ENCODE measurements at places on chromosomes 5 and 9.

DNA sequence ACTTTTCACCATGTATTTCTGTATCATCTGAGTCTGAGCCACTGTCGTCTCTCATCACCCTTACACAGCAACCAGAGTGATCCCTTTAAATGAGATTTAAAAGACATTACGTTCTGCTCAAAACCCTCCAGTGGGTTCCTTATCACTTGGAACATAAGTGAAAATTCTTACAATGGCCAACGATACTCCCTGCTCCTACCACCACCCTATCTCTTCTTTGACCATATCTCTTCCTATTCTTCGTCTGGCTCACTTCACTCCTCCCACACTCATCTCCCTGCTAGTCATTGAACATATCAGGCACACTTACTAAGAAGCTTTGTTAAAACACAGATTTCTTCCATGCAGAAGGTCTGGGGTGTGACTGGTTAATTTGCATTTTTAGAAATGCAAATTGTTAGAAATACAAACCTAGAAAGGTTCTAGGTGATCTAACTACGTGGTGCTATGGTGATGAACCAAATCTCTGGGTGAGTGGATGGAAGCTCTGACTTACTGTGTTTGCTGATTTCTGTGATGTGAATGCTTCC, 166.6 kb upstream of the CD180 start:
- DNase-seq = no peak

DNA sequence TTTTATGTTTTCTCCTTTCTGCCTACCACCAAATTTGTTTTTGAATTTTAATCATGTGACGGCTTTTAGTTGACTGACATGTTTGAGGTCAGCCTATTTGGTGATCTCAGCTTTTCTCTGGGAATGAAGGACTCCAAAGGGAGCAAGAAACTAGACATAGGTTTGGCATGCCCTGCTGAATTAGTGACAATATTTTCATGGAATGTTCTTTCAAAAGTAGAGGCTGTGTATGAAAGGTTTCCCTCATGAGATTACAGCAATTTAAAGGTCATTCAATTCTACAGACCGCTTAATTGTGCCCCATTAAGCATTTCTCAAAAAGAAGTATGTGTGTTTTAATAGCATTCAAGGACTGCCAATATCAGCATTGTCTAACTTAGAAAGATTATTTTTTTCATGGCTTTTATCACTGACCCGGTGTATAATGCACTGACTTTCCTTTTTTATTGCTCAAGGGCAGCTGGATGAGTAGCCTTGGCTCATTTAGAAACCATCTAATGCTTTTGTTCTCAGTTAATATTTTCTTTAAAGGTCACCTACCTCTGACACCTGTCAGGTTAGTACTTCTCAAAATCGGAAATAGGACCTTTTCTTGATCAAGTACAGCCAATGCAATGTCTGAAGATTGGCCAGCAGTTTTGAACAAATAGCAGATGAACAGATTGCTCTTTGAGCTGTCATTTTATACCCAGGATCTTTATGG, 8.1 kb upstream of the MLLT3 start:
- no peak for DNase-seq

DNA sequence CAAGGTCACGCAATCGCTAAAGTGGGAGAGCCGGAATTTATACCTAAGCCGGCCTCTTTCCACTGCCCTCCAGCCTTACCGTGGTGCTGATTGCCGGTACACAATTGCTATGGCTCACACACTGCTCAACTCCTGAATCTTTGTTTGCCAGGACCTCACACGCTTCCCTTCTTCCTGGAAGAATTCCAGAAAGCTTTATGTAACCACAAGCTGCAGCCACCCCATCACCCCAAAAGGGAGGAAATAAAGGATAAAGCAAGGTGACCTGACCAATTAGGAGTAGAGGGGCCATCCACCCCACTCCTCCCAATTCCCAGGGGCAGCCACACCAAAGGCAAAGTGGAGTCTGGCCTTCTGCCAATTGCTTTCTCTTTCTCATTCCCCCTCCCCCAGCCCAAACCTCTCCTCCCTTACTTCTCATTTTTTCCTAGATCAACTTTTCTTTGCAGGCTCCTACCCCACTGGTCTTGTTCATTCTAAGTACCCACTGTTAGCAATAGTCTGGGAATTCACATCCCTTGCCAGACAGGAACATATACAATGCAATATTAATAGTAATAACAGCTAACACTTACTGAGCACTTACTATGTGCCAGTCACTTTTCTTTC, 18.0 kb upstream of the CDC23 start:
- DNase-seq = no peak

DNA sequence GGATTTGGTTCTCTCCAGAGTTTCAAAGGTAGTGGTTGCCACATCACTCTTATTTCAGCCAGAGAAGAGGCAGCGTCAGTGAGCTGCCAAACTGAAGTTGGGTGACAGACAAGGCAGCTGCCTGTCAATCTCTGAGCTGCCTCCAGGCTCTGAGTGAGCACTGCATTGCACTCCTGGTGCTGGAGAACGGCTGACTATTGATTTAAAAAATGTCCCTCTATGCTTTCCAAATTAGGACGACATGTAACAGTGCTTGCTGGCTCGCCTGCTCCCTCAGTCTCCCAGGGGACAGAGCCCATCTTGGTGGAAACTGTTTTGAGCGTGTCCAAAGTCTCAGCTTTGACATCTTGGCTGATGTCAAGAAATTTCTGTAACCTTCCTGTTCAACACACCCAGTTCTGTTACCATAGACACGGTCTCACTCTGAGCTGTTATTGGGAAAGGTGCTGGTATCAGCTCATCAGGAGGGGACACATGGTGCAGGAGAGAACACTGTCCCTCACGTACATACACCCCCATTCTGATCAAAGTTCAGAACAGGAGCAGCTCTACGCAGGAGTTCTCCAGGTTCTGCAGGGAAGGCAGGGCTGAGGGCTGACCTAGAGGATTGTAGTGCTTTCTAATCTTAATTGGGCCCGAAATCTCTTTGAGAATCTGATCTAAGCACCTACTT, 15.7 kb downstream of the PCDH12 start:
- no peak for DNase-seq

GRCh38 chr5:161803-162110, 29.5 kb upstream of the LRRC14B start:
- DNase-seq = no peak

DNA sequence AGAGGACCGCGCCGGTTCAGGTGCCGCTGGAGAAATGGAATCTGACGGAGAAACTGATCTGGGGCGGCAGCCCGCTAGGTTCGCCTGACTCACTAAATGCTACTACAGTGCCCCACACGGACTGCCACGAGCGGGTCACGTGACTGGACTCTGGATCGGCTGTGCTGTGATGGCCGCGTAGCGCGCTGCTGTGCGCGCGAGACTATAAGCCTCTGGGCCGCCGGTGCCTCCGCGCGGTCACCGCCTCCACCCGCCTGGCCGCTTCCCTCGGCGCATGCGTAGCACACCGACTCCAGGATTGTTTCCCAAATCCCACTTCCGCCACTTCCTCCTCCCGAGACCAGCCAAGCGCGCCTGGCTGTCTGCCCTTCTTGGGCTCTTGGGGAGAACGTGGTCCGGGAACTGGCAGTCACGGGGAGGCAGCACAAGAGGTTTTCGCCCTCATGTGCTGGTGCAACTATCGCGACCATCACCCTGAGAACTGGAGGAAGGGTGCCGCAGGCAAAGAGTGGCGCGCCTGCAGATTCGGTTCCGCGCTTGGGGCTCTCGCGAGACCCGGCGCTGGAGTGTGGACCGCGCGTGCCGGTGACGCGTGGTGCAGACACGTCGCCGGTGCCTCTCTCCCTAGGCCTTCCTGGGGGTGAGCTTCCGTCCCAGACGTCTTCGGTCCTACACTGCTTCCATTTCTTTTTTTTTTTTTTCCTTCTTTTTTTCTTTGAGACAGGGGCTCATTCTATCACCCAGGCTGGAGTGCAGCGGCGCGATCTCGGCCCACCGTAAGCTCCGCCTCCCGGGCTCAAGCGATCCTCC, 35.8 kb upstream of the GLDC start:
- peak; percentile 94 for DNase-seq

DNA sequence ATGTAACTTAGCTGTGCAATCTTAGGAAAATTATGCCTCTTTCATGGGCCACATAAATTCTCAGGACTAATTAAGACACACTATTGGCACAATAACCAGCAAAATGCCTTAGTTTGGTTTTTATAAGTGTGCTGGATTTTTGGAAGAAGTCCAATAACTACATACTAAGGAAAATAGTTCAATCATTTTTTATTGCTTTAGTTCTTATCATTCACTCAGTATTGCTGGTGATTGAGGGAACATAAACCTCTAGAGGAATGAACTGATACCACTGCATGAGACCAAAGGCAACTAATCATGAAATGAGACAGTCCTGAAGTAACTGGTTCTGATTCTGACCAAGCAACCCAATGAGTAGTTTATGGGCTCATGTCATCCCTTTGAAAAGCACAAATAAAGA, 571.5 kb downstream of the PDE4D start:
- DNase-seq = no peak

DNA sequence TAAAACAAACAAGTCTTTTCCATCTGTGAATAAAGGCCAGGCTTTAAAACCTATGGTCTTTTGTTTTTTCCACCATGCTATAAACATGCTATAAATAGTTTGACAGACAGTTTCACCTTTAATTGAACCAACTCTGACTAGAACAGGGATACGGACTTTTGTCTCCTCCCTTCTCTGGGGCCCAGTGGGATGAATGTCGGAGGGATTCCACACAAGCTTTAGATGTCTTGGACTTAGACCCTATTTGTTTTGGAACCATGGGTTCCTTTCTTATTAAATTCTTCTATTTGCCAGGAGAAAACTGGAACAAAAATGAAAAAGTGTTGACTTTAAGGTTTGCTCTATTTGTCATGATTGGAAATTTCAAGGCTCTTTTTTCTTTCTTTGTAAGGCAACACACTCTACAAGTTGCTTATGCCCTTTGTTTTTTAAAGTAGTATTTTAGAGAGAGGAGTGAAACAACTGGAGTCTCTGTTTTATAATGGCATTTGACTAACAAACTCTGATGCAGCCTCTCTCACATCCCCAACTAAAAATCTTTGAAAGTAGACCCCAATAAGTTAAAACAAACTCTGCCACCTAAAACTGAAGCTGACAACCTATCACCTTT, 145.3 kb downstream of the MLLT3 start:
- no peak for DNase-seq

GRCh38 chr5:102603670-102604069, 104.9 kb upstream of the SLCO6A1 start:
- no peak for DNase-seq

DNA sequence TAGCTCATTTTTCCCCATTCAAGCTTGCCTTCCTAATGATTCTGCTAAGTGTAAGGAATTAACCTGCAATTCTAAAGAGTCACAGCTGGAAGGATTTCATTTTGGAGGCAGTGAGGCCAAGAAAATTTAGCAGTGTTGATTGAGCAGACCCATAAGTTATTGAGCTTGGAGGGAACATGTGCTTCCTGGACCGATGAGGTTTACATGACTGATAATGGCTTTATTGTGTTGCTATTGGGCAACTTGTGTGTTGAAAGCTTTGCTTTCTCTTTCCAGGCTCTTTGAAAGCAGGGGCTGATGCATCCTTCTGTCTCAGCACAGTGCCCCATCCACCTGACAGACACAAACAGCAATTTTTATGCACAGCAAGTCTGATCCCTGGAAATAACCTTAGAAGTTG, 398.9 kb upstream of the PCSK5 start:
- DNase-seq = no peak

DNA sequence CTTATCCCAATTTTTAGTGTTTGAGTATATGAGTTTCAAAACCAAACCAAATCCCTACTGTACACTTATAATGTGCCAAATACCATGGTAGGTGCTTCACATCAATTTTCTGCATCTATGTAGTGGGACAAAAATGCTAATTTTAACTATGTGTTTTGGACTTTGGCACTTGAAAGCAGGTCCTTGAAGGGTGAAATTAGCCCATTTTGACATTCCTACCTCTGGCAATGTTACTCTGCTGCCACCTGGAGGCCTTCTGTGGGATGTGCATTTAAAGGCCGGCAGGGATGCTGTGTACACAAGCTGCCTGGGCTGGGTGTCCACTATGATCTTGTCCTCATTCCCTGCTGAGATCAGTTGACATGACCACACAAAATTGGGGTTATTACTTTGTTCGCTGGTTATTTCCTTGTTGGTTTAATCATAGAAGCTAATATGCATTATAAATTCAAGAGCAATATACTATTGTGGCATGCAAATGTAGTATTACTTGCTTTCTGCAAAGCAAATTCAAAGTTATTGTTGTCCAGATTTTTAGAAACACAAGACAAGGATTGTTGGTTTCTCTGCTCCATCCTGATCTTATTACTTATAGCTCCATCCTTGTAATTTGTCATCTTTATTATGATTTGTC, 166.8 kb downstream of the ARHGEF28 start:
- DNase-seq = peak; percentile 75

GRCh38 chr5:72752909-72753308, 63.6 kb upstream of the TNPO1 start:
- DNase-seq = no peak

DNA sequence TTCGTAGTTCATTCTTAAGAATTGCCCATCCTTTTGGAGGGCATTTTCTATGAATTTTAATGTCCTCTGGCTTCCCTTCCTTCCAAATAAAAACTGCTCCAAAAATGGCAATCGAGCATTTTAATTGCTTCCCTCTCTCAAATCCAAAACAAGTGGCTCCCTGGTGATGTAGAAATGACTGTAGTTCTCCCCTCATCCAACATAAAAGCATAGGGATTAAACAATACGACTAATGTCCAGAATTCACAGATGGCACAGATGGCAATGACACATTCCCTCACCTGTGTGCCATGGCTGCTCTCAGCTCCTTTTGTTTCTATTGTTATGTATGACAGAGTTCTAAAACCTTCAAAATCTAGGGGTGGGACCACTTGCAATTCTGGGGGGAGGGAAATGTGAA, 417.3 kb downstream of the RAB3C start:
- peak; percentile 88 for DNase-seq

DNA sequence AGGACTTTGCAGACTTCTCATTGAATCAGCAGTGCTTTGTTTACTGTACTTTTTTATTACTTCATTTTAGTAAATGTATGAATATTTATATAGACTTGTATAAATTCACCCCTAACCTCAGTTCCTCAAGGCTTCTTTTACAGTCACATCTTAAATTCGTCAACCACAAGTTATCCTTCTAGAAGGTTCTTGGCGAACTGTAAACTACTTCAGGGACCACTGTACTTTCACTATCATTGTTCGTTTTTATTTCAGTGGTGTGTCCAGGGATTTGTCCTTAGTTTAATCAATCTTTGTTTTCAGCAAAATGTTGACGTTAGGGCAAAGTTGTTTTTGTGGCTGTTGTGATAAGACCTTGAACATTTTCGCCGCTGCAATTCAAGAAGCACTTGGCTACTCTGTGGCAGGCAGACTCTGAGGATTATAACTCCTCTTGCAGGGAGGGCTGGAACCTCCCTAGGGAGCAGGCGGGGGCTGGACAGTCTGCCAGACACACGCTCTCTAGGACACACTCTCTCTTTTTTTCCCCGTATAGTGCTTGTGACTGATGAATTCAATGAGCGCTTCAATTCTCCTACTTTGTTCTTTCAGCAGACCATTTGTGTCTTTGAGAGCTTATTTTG, 252.8 kb downstream of the FBXL7 start:
- peak; percentile 8 for DNase-seq
